NCI-H1436 (cell line): ENCODE measurements at places on chromosomes 4 and X.

DNA sequence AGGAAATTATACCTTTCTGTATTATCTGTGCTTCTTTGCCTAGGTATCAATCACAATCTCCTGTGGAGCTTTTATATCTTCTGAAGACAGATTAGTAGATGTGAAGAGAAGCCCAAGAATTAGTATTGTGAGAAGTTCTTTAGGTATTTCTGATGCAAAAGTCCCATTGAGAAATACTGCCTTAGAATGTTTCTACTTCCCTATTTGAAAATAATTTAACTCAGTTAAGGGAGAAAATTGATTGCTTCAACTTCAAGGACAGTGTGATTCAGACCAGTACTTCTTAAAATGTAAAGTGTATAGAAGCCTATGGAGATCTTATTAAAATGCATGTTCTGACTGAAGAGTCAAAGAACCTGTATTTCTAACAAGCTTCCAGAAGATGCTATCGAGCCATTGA lies 9.0 kb downstream of the EIF1AX start:
- no peak for DNase-seq

DNA sequence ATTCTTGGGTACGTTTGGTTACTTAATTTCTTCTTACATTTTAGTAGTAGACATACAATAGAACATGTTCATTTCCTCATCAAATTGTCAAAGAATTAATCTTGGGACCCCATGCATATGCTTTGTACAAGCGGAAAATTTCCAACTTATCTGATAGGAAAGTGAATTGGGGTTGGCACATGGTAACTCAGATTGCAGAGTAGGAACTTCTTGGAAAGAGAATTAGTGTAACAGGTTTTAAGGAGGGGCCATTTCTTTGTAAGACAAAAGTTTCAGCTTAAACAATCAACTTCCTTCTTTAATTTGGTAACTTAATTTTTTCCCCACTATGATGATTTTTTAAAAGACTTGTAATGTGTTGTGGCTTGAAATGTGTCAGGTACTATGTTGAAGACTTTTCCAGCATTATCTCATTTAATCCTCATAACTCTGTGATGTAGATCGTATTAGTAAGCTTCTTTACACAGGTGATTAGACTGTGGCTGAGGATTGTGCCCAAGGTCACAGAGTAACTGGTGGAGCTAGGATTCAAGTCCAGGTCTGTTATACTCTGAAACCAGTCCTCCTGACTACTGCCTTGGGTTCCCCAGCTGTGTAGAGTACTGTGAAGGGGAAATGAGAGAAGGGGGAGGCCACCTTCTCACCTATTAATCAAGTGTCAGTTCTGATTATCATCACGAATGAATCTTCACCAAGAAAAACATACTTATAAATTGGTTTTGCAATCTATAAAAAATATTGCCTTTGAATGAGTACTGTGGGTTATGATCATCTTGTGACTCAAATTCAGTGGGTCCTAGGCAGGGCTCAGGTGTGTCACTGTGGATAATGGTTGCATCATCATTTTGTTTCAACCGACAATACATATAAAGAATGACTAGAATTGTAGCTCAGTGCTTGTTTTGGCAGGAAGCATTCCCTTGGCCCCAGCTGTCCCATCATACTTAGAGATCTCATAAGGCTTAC lies 4.3 kb downstream of the GK start:
- DNase-seq = no peak

GRCh38 chr4:103902730-103903129 lies 182.9 kb upstream of the TACR3 start:
- no peak for DNase-seq

DNA sequence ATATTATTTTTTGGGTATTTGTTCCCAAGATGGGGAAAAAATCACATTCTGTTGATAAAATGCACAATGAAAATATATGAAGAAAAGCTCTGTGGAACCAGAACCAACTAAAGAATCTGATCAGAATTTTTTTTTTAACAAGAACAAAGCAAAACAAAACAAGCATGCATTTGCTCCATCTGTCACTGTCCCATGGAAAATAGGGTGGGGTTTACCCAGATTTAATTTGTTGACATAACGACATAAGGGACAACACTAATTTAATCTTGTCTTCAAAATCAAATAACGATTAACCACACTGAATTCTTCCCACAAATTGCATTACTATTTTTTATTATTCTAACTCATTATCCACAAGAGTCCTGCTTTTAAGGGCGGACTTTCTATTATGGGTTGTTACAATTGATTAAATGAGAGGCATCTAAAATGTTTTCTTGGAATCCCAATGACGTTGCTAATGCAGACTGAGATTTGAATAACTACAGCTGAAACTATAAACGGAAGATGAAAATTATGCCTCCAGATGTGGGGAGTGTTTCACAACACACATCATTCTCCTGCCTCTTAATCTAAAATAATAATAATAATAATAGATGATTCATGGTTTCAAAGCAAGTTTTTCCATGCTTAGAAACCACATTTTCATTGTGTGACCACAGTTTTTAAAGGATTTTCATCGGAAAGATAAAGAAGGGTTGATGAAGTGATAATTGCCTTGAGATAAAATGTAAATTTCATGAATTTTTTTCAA lies 307.0 kb upstream of the CPEB2 start:
- no peak for DNase-seq

- no peak for DNase-seq
These were observed 16.7 kb downstream of the CLDN34 start for GRCh38 chrX:9983846-9984245.

DNA sequence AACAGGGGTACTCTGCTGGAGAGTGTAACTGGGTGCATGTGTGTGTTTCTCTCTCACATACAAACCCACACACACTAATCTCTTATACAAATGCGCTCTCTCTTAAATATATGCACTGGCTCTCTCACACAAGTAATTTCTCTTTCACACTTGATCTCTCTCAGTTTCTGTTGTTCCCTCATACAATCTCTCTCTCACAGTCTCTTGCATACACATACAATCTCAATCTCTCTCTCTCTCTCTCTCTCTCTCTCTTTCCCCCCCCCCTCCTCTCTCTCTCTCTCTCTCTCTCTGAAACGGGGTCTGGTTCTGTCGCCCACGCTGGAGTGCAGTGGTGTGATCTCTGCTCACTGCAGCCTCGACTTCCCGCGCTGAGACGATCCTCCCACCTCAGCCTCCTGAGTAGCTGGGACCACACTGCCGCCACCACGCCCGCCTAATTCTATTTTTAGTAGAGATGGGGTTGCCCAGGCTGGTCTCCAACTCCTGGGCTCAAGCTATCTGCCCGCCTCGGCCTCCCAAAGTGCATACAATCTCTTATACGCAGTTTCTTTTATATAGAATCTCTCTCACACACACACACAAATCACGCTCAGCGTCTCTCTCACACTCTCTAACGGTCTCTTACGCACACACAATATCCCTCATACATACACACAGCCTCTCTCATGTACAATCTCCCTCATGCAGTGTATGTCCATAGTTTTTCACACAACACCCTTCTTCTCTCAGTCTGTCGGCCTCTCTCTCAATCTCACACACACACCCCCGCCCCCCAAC lies 518 bp upstream of the FAM241A start:
- no peak for DNase-seq

DNA sequence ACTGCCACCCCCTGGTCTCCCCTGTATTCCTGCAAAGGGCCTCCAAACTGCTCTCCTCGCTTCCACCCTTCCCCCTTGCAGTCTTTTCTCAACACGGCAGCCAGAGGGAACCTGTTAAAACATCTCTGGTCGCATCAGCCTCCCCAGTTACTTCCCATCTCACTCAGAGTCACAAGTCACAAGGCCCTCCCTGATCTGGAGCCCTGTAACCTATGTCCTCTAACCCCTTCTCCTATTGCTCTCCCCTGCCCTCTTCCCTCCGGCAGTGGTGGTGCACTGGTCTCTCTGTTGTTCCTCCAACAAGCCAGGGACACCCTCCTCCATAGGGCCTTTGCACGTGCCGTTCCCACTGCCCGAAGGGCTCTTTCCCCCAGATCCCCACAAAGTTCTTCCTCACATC lies 73.2 kb downstream of the SH3KBP1 start:
- DNase-seq = no peak

- DNase-seq = no peak
These were observed 855.0 kb upstream of the GRID2 start for GRCh38 chr4:91448668-91449330.

DNA sequence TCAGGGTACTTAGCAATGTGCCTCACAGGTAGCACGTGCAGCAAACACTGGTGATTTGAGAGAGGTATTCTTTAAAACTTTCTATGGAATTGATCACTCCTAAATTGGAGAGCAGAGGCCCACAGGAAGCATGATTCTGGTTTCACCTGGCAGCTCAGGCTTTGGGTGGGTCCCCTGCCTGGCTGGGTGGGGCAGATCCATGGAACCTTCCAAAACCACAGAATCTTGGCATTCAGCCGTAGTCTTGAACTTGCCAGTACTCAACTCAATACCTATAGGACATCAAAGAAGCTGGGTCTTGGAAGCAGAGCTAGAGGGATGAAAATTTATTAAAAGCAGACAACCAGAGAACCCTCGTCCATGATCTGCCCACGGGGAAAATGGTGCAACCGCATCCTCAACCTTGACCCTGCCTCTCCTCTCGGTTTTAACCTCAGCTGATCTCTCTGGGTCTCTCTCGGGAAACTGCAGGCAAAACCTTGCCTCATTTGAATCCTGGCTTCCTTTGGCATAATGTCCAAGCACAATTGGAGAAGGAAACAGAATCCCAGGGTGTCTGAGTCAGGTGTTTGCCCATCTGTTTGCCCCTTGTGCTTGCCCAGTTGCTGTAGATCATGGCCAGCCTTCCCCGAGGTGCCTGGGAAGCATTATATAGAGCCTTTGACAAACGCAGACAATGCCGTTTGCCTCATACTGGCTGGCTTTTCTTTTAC lies 22.9 kb downstream of the OTOP1 start:
- DNase-seq = no peak

DNA sequence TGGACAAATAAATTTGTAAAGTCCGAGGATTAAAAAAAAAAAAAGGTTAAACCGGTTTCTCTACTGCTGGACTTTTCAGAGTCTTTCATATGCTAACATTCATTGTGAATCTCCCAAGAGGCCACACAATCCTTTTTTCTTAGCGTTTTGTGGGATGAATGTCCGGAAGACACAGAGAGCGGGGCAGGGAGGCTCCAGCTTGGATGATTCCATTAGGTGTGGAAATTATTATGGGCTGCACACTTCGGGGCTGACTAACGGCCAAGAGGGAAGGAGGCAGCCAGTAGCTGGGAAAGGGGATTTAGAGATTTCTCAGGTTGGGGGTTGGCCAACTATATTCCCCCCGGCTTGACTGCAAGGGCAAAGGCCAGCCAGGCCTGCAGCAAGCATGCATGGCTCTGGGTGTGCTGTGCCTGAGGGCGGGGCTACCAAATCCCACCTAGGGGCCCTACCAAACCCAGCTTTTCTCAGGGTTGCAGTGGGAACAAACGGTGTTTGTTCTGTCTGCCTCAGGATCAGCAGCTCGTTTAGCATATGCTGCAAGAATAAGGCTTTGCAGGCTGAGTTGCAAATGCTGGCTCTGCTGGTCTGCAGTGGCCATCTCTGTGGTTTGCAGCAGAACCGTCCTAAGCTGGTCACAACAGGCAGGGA lies 28.6 kb downstream of the NYX start:
- no peak for DNase-seq

DNA sequence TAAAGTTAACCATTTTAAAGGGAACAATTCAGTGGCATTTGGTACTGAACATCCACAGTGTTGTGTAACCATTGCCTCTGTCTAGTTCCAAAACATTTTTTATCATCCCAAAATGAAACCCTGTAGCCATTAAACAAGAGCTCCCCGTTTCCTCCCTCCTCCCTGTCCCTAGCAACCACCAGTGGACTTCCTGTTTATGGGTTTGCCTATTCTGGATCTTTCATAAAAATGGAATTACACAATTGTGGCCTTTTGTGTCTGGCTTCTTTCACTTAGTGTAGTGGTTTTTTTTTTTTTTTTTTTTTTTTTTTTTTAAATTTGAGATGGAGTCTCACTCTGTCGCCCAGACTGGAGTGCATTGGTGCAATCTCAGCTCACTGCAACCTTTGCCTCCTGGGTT lies 11.6 kb downstream of the RBMX2 start:
- no peak for DNase-seq

DNA sequence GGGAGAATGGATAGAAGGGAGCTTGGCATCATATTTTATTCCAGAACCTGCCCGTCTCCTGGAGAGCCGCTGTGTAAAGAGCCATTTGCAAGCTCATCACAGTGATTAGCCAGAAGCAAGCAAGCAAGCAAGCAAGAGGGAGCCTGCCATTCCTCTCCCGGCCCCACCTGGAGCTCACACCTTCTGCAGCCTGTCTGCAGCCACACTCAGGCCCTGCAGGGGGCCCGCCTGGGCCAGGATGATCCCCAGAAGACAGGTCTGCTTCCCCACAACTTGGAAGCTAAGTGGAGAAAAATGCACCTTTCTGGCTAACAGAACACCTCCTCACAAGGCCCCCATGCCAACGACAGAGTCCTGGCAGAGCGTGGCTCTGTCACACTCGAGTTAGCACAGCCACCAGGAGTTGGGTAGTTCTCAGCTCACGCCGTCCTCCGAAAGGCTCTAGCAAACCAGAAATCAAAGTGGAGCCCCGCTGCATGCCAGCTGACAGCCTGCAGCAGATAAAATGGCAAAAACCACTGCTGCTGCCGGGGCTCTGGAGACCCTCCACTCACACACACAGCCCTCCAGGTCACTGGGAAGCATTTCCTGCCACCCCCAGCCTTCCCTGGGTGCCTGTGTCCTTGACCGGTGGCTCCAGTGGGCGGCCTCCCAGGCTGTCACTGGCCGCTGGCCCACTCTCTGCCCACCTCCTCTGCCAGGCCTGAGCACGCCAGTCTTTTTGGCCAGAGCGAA lies 54.9 kb downstream of the DCTD start:
- DNase-seq = no peak

GRCh38 chr4:143585548-143585947 lies 72.0 kb downstream of the SMARCA5 start:
- no peak for DNase-seq

GRCh38 chrX:11100281-11101035 lies 10.7 kb upstream of the HCCS start:
- no peak for DNase-seq

- no peak for DNase-seq
These were observed 182.0 kb downstream of the MGST2 start for GRCh38 chr4:139847602-139848001.

- DNase-seq = no peak
These were observed 132.6 kb downstream of the ANAPC4 start for GRCh38 chr4:25509646-25510045.

- no peak for DNase-seq
These were observed 130.4 kb downstream of the ARHGAP6 start for GRCh38 chrX:11535156-11535919.

GRCh38 chr4:139521754-139522401 lies 34.1 kb downstream of the SETD7 start:
- DNase-seq = no peak

DNA sequence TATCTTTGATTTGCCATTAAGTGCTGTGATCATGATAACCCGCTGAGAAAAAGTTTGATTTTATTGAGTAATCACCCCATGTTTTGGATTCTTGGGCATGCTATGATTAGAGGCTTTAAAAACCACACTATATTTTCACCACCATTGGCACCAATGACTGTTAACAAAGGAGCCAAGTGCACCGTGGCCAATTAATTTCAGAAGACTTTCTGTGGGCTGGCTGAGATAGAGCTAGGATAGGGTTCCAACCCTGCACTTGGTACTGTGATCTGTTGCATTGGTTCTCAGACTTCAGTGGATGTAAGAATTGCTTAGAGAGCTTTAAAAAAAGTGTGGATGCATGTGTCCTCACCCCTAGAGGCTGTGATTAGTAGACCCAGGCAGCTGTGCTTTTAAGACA lies 32.4 kb downstream of the OCRL start:
- no peak for DNase-seq
